ENCODE measurements at places on chromosomes 13 and 19. TPM values are rescaled to one million over a fixed set of nuclear protein-coding genes. Genes with fewer than 3 reads are reported as not detected.

DNA sequence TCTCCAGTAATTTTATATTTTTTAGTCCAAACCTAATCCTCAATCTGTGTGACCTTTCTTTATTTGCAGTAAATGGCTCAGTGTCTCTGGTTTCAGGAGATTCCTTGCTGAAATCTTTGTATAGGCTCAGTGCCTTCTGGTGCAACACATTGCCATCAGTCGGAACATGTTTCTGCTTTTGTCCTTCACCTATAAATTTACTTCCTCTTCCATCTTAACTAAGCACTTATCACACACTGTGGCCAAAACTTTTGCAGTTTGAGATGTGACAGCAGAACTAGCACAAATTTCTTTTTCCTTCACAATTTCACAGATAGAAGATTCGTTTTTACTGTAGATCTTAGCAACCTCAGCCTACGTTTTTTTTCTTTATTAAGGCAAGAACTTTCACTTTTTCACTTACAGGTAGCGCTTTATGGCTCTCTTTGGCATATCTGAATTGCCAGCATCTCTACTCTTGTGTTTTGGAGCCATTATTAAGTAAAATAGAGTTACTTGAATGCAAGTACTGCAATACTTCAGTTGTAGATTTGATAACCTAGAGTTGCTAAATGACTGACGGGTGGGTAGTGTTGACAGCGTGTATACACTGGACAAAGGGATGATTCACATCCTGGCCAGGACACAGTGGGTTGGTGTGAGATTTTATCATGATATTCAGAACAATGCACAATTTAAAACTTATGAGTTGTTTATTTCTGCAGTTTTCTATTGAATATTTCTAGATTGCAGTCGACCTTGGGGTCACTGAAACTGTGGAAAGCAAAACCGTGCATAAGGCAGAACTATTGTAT, 44.3 kb downstream of the NDFIP2 start:
- DNase-seq = no peak

- DNase-seq = no peak
Measured at GRCh38 chr19:44807162-44807561, 1.7 kb upstream of the BCAM start.

Gene CCNA1
- total RNA-seq = not detected

Gene CYP4F2
- 6.9 TPM for total RNA-seq
